ENCODE measurements at places on chromosomes 3 and 15. TPM values are rescaled to one million over a fixed set of nuclear protein-coding genes. Genes with fewer than 3 reads are reported as not detected.
A peak's percentile ranks its signal among the peaks of the same experiment; 100 is the strongest.

Gene SCG3
- not detected for total RNA-seq

- peaks cover 10% of the 10 kb centered on the region for H3K27me3 ChIP-seq
- H3K27ac ChIP-seq: no peak overlapping the region
- H3K36me3 ChIP-seq: no peaks in the 10 kb centered on the region
- H3K4me3 ChIP-seq: no peak overlapping the region
Observed at GRCh38 chr3:188052169-188053035, 101.6 kb upstream of the LPP start.

DNA sequence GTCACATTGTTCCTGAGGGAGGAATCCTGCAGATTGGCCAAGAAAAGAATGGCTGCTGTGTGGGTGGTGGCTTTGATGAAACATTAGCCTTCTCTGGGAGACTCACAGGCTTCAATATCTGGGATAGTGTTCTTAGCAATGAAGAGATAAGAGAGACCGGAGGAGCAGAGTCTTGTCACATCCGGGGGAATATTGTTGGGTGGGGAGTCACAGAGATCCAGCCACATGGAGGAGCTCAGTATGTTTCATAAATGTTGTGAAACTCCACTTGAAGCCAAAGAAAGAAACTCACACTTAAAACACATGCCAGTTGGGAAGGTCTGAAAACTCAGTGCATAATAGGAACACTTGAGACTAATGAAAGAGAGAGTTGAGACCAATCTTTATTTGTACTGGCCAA is 6.1 kb downstream of the PTX3 start:
- peaks cover 25% of the 10 kb centered on the region for H3K27me3 ChIP-seq
- no peak overlapping the region for H3K27ac ChIP-seq
- no peak overlapping the region for H3K4me3 ChIP-seq
- H3K36me3 ChIP-seq: no peaks in the 10 kb centered on the region
- no peaks in the 10 kb centered on the region for H3K4me1 ChIP-seq

Gene CKMT1A
- total RNA-seq: 0.16 TPM

Gene IL16
- 111 TPM for total RNA-seq

DNA sequence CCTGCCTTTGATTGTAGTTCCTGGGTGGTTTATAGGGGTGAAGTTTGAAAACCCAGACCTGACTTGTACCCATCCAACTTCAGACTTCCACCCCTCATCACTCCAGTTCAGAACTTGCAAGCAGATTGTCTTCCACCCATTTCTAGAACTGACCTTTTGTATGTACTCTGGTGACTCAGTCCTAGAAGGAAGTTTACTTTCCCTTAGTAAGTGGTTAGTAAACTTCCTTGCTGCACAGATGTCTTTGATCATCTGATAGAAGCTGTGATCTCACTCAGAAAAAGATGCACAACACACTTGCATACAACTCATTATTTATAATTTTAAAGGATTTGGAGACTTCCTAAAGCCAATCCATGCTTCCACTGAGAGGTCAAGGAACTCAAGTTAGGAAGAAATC is 368.0 kb downstream of the MFSD1 start:
- H3K4me3 ChIP-seq: no peak overlapping the region
- no peaks in the 10 kb centered on the region for H3K27me3 ChIP-seq
- H3K36me3 ChIP-seq: no peaks in the 10 kb centered on the region
- H3K27ac ChIP-seq: no peak overlapping the region
- H3K4me1 ChIP-seq: no peaks in the 10 kb centered on the region

DNA sequence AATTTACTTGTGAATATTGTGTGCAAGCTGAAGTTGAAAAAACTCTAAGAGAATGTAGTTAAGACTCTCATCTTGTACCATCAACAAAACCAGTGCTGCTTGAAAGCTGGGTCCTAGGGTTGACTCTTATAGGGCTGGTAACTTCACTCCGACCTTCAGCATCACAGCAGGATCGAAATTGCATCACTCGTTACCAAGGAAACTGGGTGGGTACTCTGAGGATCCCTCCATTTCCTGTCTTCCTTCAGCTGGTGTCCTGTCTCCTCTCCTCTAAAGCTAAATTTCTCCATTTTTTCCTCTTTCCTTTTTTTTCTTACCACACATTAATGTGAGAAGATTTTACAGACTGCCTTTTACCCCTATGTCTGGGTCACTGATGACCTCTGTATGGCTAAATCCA is 3.0 kb upstream of the APH1B start:
- H3K27ac ChIP-seq: peak overlapping the region; percentile 41
- peaks cover 37% of the 10 kb centered on the region for H3K4me1 ChIP-seq
- peaks cover 19% of the 10 kb centered on the region for H3K36me3 ChIP-seq
- H3K4me3 ChIP-seq: no peak overlapping the region
- H3K27me3 ChIP-seq: no peaks in the 10 kb centered on the region

Gene MCTP2
- 93.2 TPM for total RNA-seq

DNA sequence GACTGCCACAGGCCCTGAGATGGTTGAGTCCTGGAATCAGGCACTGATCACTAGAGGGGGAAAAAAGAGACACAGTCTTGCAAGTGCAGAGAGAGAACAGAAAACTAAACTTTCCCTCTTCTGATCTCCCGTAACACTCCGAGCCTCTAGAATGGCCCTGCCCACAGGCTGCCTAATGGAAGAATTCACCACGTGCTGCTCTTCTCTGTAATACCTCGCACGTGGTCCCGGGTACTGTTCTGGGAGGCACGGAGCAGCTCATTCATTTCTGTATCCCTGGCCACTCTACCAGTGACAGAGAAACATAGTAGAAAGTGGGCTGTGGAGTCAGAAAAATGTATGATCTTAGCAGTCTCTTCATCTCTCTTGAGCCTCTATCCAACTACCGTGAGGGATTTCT is 30.4 kb downstream of the VGLL4 start:
- no peak overlapping the region for H3K27ac ChIP-seq
- H3K4me3 ChIP-seq: no peak overlapping the region
- peaks cover 1% of the 10 kb centered on the region for H3K36me3 ChIP-seq
- DNase-seq: no peak
- H3K4me1 ChIP-seq: peaks cover 38% of the 10 kb centered on the region

Gene UBR1
- 35.3 TPM for total RNA-seq

Gene SIDT1
- total RNA-seq: 12.2 TPM

Gene ARID3B
- 53.6 TPM for total RNA-seq

Gene ROPN1
- total RNA-seq: not detected

Gene C3orf70
- 0.10 TPM for total RNA-seq

DNA sequence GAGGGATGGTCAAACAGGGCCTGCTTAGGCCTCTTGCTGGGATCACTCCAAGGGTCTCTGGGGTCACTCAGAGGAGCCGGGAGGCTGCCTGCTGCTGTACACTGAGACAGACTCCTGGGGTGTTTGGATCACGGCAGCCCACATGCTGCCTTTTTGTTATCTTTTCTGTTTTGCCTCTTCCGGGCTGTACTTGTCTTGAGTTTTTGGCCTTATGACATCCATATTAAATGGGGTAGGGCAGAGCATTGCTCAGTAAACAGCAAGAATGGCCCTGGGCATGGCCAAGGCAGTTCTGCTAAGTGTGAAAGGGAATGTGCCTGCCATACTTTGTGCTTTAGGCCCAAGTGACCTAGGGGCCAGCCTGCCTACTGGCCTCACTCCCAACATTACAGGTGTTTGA is 771 bp upstream of the ENTPD3 start:
- H3K4me1 ChIP-seq: peaks cover 9% of the 10 kb centered on the region
- DNase-seq: no peak
- H3K27me3 ChIP-seq: peaks cover 25% of the 10 kb centered on the region

DNA sequence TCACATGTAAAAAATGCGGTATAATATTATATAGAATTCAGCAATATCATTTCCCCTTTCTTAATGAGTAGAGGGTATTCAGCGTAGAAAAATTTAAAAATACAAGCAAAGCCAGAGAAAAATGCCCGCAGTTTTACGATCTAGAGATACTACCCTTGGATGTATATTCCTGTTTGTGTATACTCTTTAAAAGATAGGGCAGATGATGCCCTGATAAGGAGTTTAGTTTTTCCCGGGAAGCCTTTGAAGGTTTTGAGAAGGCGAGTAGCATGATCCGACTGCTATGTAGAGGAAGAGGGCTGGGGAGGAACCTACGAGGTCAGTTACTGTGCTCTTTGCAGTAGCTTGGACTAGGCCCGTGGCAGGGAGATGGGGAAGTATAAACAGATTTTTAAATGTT is 1.2 kb downstream of the YEATS2 start:
- H3K36me3 ChIP-seq: peaks cover 21% of the 10 kb centered on the region
- peak overlapping the region; percentile 88 for H3K4me3 ChIP-seq
- no peak for DNase-seq
- peaks cover 43% of the 10 kb centered on the region for H3K4me1 ChIP-seq
- H3K27ac ChIP-seq: peak overlapping the region; percentile 75

DNA sequence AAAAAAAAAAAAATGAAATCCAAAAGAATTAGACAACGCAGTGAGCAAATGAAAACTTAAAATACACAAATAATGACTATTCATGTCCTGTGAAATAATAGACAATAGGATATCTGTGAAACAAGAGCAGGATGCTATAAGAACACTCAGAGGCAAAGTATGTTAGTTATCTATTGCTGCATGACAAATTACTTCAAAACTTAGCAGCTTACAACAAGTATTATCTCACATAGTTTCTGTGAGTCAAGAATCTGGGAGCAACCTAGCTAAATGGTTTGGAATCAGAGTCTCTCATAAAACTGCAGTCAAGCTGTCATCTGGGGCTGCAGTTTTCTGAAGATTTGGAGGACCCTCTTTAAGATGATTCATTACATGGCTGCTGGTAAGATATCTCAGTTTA is 36.5 kb upstream of the ZMAT3 start:
- peaks cover 11% of the 10 kb centered on the region for H3K27me3 ChIP-seq
- H3K36me3 ChIP-seq: no peaks in the 10 kb centered on the region

- H3K27me3 ChIP-seq: no peaks in the 10 kb centered on the region
- H3K4me3 ChIP-seq: no peak overlapping the region
- H3K36me3 ChIP-seq: peaks cover 45% of the 10 kb centered on the region
- H3K4me1 ChIP-seq: peaks cover 50% of the 10 kb centered on the region
- no peak overlapping the region for H3K27ac ChIP-seq
Observed at GRCh38 chr3:149013726-149014125, 22.4 kb downstream of the GYG1 start.

DNA sequence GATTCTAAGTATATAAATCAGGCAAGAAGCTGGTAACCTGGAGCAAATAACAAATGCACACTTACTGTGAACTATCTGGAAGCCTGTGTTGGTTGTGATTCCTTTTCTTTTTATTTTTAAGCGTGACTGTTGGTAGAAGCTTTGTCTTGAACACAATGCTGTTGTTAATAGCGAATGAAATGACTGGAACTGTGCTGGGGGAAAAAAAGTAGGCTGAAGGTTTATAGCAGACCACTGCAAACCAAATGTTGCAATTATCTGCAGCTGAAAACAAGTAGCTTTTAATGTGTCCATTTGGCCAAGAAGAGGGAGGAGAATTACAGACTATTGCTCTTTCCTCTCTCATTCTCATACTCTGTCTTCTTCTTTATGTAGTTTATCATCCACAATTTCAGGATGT is 184.5 kb upstream of the DNAJC19 start:
- no peak overlapping the region for H3K27ac ChIP-seq
- no peak for DNase-seq
- H3K36me3 ChIP-seq: no peaks in the 10 kb centered on the region
- H3K27me3 ChIP-seq: no peaks in the 10 kb centered on the region
- no peaks in the 10 kb centered on the region for H3K4me1 ChIP-seq

GRCh38 chr3:100100425-100100824 is 13.9 kb downstream of the FILIP1L start:
- peaks cover 24% of the 10 kb centered on the region for H3K4me1 ChIP-seq
- no peak overlapping the region for H3K27ac ChIP-seq
- H3K36me3 ChIP-seq: peaks cover 28% of the 10 kb centered on the region
- DNase-seq: no peak
- no peaks in the 10 kb centered on the region for H3K27me3 ChIP-seq

Gene DPP8
- total RNA-seq: 34.8 TPM

Gene PLSCR4
- not detected for total RNA-seq

- no peaks in the 10 kb centered on the region for H3K27me3 ChIP-seq
- H3K4me1 ChIP-seq: no peaks in the 10 kb centered on the region
- no peak for DNase-seq
- no peak overlapping the region for H3K4me3 ChIP-seq
- H3K27ac ChIP-seq: no peak overlapping the region
Observed at GRCh38 chr15:80321853-80322252, 69.8 kb upstream of the CTXND1 start.

GRCh38 chr3:4343258-4343657 is 40.1 kb downstream of the SETMAR start:
- no peak for DNase-seq
- peaks cover 7% of the 10 kb centered on the region for H3K4me1 ChIP-seq
- no peak overlapping the region for H3K4me3 ChIP-seq
- no peak overlapping the region for H3K27ac ChIP-seq

Gene CCDC39
- not detected for total RNA-seq

Gene GOLGA8S
- 0.08 TPM for total RNA-seq

DNA sequence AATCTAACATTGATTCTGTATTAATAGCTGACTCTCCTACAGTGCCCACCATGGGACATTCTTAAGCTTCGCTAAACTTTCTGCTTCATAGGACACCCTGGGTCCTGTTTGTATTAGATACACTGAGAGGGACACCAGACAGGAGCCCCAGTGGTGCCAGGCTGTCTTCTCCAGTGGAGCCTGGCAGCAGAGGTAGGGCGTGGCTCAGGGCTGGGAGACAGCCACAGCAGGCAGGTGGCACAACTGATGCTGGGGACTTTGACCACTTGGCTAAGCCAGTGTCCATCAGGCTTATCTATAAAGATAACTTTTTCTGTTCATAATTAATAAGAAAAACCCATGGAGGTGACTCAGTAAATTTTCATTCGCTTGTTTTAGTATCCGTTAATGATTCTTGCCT is 21.8 kb downstream of the NIPA1 start:
- H3K36me3 ChIP-seq: no peaks in the 10 kb centered on the region
- no peak for DNase-seq
- no peaks in the 10 kb centered on the region for H3K27me3 ChIP-seq

Gene RIOX2
- total RNA-seq: 90.9 TPM

- H3K4me3 ChIP-seq: no peak overlapping the region
- peaks cover 10% of the 10 kb centered on the region for H3K27me3 ChIP-seq
- H3K4me1 ChIP-seq: no peaks in the 10 kb centered on the region
- no peak for DNase-seq
- H3K36me3 ChIP-seq: no peaks in the 10 kb centered on the region
Observed at GRCh38 chr15:68672781-68673205, 94.0 kb downstream of the CORO2B start.

Gene RASGRP1
- 110 TPM for total RNA-seq

DNA sequence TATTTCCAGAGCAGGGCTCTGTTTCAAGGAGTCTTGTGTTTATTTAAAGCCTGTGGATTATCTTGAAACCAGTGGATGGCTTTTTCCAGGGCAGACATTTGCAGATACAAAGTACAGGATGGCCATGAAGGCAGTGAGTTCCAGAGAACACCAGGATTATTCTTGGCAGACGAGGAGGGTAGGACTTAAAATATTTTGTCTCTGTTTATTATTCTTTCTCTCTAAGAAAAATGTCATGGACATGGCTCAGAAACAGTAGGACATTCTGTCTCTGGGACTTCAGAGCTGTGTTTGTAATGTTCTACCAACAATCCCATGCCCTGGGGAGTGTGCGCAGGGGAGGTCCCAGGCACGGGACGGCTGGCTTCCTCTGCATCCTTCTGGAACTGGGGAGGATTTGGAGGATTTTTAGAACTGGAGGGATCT is 125.9 kb downstream of the ATP10A start:
- peaks cover 16% of the 10 kb centered on the region for H3K4me1 ChIP-seq
- H3K27ac ChIP-seq: no peak overlapping the region
- no peaks in the 10 kb centered on the region for H3K27me3 ChIP-seq
- DNase-seq: no peak

GRCh38 chr3:134029734-134030378 is at the start of gene SLCO2A1:
SLCO2A1 (minus strand) TSS chr3:134029925; CDS start chr3:134029802, 123 bp downstream.
- H3K27ac ChIP-seq: no peak within 1 kb of the TSS
- no peak for DNase-seq
- peaks cover 34% of the 10 kb centered on the region for H3K27me3 ChIP-seq
- peak within 1 kb of the TSS; percentile 74 for H3K4me3 ChIP-seq

GRCh38 chr3:38136393-38136776 is 542 bp downstream of the ACAA1 start:
- H3K36me3 ChIP-seq: peaks cover 33% of the 10 kb centered on the region
- no peak for DNase-seq
- peak overlapping the region; percentile 94 for H3K4me3 ChIP-seq
- H3K27ac ChIP-seq: peak overlapping the region; percentile 88

Gene CFAP100
- total RNA-seq: not detected

Data from activated T-helper 1 cell treated with anti-CD3 and anti-CD28 coated beads, Interleukin-12 subunit alpha, Interleukin-12 subunit beta, Interleukin-2, Interleukin-4 antibody, amounts not matched to agents 30 ng/mL and 10 ng/mL and 1 ng/mL, durations not matched to agents 14 hours and 24 hours and 36 hours (primary cell).